Iris pigment epithelial cell (primary cell): ENCODE measurements at places on chromosomes 12 and 14.

- peak; percentile 84 for DNase-seq
These were observed 92.1 kb downstream of the LRRC74A start for GRCh38 chr14:76918256-76918781.

- peak; percentile 40 for DNase-seq
These were observed 179.4 kb upstream of the ARHGAP5 start for GRCh38 chr14:31897581-31898186.

- no peak for DNase-seq
These were observed 71.7 kb downstream of the HMGA2 start for GRCh38 chr12:65895759-65896656.

GRCh38 chr14:68586896-68587751 is 205.7 kb downstream of the ZFP36L1 start:
- DNase-seq = no peak

DNA sequence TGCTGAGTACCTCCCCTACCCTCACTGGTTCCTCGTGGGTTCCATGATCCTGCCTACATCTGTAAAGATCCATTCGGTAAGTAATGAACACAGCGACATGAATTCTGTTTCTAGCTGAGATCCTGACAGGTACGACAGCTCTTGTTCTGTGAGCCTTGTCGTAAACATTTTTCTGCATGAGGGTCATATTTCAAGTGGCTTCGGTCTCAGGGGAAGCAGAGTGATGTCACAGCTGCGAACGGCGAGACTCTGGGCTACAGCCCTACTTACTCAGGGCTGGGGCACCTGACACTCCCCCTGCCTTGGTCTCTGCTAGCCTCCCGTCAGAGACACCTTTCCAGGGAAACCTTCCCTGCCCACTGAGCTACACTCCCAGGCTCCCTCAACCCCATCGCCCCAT is 85.8 kb downstream of the RBM19 start:
- no peak for DNase-seq

GRCh38 chr12:10719482-10719881 is 3.6 kb downstream of the YBX3 start:
- no peak for DNase-seq

GRCh38 chr14:89386212-89386886 is 30.7 kb downstream of the FOXN3 start:
- DNase-seq = peak; percentile 45

GRCh38 chr12:41507286-41507685 is 319.2 kb downstream of the PDZRN4 start:
- no peak for DNase-seq

DNA sequence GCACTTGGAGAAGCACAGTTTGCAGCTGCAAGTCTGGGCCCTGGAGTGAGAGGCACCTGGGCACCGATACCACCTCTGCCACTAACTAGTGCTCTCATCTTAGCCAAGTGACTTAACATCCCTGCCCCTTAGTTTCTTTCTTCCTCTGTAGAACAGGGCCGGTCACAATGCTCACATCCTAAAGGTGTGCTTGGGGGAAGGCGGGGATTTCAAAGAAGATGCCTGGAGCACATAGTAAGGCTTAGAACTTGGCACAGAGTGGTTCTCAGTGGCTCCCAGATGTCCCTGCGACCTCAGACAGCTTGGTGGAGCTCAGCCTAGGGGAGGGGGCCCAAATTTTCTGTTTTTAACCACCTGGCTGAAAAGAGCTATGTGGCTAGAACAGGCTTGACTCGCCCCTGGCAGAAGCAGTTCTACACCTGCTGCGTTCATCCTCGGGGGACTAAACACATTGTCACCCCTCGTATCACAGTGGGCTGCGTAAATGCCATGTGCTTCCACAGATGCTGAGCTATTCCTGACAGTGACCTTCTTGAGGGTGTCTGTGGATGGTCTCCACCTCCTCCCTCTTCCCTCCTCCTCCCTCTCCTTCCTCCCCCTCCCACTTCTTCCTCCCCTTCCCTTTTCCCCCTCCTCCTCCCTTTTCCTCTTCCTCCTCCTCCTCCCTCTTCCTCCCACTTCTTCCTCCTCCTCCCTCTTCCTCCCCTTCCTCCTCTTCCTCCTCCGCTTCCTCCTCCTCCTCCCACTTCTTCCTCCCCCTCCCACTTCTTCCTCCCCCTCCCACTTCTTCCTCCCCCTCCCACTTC is 112.1 kb downstream of the PHETA1 start:
- DNase-seq = no peak

- DNase-seq = no peak
These were observed 70.5 kb upstream of the ANO4 start for GRCh38 chr12:100724071-100724470.

- no peak for DNase-seq
These were observed 74.9 kb downstream of the VWF start for GRCh38 chr12:6049587-6049986.

DNA sequence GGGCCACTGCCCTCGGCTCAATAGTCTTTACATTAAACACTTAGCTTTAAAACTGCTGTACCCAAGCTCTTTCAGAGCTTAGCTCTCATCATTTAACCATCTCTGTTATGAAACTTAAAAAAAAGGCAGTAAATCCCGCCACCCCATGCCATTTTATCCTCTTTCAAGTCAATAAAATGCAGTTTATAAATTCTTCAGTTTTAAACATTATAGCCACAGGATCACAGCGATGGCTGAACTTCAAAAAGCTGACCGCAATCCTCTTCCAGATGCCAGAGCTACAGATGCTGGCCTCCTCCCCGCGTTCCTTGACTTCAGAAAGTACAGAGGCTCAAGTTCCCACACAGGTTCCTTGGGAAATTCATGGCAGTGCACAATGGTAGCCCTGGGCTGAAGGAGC is 4.2 kb downstream of the OR10G3 start:
- no peak for DNase-seq

DNA sequence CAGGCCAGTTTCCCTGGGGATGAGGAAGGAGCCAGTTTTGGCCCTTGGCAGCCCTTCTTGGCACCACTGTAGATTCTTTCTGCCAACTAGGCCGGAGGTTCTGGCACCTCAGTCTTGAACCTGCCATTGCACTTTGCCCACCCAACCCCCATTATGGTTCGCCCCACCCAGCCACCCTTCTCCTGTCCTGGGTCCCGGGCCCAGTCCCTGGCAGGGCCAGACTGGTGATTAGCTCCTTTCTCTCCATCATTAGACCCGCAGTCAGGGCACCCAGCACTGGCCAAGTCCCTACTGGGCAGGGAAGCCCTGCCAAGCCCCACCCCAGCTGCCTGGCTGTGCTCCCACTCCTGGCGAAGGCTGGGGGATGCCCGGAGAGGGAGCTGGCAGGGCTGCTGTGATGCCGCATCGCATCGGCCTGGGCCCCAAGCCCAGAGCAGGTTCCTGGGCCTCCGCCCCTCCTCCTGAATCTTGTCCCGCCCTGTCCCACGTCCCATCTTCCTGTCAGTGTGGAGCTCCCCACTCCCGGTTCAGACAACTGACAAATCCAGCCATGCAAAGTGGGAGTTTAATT is 9.8 kb downstream of the FAM222A start:
- DNase-seq = no peak

GRCh38 chr14:105030836-105031396 is 10.0 kb upstream of the CDCA4 start:
- DNase-seq = no peak

GRCh38 chr12:2509137-2509536 is 285.6 kb upstream of the FKBP4 start:
- no peak for DNase-seq

- DNase-seq = no peak
These were observed 841.7 kb downstream of the VRK1 start for GRCh38 chr14:97638864-97639263.

- peak; percentile 88 for DNase-seq
These were observed 63.0 kb upstream of the BTG1 start for GRCh38 chr12:92208613-92209121.

DNA sequence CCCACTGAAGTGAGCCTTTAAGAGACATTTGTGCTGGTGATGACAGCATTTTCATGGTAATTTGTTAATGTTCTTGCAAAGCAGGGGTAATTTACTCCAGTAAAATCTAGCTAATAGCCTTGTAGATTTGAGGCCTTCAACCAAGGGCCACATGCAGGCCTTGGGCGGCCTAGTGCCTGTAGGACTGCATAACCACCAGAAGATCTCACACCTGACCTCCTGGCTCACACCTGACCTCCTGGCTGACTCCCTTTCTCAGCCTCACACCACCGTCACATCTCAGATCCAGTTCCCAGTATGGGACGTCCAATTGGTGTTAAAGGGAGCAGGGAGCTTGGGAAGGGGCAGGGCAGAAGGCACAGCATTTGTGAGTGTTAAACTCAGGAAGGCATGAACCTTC is 26.9 kb downstream of the C12orf42 start:
- DNase-seq = no peak

- DNase-seq = no peak
These were observed 19.6 kb downstream of the ASB2 start for GRCh38 chr14:93956514-93957332.

GRCh38 chr12:125201940-125202339 is 136.7 kb downstream of the AACS start:
- DNase-seq = no peak

DNA sequence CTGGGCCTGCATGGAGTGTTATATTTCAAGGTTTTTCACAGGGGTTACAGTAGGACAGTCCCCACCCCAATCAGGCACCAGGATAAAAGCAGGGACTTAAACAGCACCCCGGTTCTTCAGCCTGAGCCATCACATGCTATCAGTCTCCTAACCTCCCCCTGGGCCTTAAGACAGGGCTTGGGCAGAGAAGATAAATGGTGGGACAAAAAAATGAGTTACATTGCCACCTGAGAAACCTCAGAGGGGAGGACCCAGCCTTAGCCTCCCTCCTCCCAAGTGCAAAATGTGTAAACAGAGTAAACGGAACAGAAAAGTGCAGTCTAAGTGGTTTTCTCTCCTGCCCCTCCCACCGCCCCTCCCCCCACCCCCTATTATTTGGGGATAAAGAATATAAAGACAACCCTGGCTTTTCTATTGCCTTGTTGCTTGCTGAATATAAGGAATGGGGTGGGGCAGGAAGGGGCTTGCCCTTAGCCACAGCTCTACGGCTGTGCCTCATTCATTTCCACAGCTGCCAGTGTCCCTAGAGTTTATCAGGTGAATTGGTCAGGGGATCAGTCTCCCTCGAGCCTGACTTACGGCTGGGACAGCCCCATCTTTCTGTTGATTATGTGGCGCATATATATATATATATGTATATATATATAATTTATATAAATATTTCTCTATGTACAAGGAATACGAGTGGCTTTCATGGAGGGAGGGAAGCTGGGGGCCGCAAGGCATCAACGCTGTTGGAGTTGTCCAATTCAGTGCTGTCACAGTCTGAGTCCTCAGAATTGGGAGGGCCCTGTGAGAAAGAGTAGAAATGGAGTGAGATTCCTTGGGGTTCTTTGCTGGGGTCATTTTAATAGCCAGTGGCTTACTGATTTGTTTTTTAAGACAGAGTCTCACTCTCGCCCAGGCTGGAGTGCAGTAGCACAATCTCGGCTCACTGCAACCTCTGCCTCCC is 18.5 kb downstream of the MAP3K12 start:
- DNase-seq = no peak

DNA sequence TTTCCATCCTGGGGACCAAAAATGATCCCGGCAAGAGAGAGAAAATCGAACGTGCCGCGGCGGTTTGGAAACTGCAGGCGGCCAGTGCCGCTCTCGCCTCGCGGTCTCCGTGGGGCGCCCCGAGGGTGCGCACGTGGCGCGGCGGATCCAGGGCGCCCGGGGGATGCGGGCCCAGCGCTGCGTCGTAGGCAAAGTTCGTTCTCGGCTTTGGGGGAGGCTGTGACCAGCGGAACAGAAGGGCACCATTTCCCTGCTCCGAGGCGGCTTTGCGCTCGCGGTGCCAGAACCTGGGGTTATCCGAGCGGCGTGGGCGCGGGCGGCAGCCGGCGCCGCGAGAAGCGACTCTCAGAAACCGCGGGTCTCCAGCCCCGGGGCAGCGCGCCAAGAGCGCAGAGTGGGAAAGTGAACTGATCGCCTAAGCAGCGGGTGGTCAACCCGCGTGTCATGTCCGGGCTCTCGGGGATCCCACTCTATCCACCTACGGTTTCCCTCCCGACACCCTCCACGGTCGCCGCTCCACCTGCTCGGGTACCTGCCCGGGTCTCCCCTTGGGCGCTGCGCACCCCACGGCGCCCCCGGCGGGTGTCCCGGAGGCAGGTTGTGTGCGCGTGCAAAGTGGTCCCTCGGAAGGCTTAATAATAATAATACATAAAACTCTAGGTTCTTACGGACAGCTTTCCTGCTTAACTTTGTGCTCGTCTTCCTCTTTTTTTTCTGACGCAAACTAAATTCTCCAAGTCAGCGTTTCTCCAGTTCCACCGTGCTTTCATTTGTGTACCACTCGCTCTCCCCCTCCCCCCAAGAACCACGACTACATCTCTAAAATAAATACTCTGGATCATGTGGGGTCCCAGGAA is 1.2 kb downstream of the ESRRB start:
- no peak for DNase-seq

DNA sequence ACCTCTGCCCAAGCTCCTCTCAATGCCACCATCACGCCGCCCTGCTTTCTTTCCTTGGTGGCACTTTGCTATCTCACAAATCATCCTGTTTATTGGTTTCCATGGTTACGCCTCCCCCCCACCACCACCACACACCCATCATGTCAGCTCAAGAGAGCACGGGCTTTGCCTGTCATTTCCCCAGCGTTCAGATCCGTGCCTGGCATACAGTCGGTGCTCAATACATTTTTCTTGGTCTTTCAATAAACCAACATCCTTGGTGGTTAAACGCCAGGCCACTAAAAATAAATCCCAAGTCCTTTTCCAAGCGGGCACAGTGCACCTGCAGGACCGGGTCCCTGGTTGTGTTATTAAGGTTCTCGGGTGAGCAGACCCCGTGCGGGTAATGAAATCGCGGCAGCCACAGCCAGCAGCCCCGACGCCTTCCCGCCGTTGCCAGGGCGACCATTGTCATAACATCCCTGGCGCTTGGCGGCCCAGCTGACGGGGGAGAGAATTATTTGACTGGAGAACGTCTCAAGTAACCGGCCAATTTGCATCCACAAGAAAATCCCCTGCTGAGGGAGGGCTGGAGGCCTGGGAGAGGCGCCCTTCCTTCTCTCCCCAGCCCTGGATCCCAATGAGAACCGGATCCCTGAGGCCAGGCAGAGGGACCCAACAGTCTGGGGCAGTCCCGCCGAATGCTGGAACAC is 92.9 kb downstream of the KSR2 start:
- peak; percentile 37 for DNase-seq

GRCh38 chr12:120651821-120652220 is 11.4 kb downstream of the CABP1 start:
- peak; percentile 85 for DNase-seq
